ENCODE measurements at places on chromosomes 4 and X.

DNA sequence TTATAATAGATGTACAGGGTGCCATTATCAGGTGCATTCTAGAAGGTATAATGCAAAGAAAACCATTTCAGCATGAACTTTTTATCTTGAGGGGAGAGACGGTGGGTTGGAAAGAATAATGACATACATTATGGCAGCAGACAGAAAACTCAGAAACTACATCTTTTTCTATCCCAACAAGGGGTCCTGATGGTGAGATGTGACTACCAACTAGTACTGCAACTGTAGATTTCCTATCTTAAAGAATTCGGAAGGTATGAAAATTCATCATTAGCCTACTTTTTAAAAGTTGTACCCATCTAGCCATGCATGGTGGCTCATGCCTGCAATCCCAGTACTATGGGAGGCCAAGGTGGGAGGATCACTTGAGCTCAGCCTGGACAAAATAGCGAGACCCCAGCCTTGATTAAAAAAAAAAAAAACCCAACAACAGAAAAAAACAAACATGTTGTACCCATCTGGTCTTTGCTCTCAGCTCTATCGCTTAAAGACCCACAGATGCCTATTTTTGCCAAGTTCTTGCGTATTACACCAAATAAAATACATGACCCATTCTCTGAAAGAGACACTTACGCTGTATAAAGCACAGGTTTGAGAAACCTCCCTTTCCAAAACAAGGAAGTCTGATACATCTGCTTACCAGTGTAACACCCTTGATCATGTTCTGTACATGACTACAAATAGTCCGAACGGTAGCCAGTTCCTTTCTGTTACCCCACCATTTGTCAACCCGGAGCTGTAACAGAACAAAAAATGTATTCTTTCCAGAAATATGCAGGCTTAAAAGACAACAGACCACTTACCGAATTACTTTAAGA is 1.6 kb downstream of the RPL9 start:
- no peak for DNase-seq

- DNase-seq: no peak
Measured at GRCh38 chr4:73705056-73705432, 35.3 kb upstream of the CXCL8 start.

DNA sequence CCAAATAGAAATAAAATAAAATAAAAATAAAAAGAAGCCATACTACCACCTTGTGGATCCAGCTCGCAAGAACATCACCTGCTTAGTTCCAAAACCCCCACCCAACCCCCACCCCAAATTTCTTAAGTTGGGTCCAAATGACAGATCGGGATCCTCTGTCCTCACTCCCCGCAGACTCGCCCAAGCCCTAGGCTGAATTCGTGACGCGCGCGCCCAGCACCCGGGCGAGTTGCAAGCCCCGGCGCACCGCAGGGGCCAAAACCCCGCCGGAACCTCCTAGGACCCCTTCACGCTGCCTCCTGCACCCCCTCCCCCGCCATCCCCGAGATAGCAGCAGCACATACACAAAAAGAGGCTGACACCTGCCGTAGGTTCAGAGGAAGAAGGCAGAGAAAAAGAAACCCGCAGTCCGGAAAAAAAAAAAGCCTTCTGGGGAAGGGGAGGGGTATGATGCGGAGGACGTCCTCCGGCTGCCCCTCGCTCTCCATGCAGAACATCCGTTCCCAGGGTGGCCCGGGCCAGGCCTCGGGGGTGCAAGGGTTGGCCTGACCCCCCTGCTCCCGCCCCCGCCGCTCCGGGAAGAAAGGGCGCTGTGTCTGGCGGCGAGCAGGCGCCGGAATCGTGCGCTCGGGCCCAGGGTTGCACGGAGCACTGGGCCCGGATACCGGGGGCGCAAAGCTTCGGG is 2.6 kb downstream of the NLGN4X start:
- no peak for DNase-seq

DNA sequence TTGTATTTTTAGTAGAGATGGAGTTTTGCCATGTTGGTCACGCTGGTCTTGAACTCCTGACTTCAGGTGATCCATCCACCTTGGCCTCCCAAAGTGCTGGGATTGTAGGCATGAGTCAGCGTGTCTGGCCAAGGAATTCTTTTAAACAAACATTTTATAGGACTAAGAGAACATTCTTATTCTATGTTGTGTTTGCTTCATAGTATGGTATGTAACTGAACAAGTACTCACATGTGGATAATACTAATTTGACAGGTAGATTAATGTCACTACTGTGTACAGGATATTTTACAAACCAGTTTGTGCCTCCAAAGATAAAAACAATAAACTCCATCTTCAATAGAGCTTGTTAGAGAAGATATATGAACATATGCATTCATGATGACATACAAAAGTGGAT is 1353.4 kb downstream of the PCDH7 start:
- DNase-seq: no peak

DNA sequence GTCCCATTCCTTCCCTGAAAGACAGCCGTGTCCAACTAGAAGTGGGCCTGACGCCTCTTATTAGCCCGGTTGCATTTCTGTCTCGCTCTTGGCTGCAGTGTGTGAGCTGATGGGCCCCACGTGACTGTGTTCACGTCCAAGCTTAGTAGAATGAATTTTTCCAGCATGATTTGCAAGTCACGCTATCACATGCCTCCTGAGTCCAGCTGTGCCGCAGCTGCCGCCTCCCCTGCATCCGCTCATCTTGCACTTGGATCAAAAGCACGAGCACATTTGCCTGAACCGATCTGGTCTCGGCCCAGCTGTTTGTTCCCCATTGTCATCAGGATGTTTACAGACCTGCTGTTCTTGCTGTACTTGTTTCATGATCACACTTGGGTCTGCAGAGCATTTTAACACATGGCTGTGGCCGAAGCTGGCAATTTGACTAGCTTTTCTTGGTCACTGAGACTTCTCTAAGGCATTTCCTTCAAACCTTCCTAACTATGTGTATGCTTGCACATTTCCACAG is 126.5 kb downstream of the KIT start:
- no peak for DNase-seq

DNA sequence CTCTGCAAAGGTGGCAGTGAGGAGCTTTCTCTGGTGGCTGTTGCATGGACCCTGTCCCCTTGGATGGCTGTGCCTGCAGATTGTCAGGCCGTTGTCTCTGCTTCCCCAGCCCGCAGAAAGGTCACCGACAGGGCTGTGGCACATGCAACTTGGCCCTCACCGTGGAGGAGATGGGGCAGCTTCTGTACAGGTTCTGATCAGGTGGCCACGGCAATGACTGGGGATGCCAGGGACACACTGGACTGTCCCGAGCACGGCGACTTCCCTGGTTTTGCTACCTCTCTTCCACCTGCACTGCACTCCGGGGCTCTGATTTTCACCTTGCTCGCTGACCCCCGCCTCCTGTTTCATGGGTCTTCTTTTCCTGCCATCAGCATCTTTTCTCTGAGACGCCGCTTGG is 43.5 kb downstream of the DCTD start:
- DNase-seq: no peak

DNA sequence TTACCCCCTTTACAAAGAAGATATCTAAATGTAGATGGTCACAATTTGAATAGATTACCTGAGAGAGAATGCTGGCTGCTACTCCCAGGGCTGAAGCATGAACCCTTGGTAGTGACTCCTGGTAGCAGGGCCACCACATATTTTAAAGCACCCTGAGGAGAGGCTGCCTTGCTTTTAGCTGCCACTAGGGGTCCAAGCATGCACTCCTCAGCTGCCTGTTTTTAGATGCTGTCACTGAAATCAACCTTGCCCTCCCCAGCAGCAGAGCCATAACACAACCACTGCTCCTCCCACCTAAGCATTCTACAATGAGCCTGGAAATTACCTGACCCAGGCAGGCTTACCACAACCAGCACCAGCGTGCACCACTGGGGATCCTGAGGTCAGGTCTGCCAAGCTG is 850.9 kb downstream of the FAM133A start:
- no peak for DNase-seq

DNA sequence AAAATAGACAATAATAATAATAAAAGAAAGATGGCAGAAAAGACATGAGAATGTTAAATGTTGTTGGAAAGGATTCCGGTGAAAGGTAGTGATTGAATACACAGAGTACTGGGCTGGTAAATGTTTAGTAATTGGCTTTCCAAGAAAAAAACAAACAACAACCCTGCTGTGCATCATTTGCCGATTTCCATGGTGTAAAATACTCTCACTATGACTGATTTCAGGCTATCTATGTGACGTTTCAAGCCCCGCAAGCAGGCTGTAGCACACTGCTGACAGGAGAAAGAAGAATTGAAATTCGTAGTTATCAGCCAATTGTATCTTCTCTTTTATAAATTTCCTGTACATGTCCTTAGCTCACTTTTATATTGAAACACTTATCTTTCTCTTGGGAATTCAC is 13.6 kb upstream of the SEPTIN6 start:
- no peak for DNase-seq

DNA sequence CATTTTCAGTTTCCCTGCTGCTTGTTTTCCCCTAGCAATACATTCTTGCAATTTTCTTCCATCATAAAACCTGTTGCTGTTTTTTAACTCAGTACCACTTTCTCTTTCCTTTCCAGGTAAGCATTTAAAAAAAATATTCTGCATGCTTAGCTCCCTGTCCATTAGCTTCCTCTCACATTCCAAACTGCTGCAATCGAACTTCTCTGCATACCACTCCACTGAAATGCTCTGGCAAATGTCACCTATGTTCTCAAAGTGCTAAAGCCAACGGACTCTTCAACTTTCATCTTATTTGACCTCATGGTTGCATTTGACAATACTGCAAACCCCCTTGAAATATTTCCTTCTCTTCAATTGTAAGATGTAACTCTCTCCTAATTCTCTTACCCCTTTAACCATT is 192.7 kb downstream of the ANAPC10 start:
- DNase-seq: no peak

DNA sequence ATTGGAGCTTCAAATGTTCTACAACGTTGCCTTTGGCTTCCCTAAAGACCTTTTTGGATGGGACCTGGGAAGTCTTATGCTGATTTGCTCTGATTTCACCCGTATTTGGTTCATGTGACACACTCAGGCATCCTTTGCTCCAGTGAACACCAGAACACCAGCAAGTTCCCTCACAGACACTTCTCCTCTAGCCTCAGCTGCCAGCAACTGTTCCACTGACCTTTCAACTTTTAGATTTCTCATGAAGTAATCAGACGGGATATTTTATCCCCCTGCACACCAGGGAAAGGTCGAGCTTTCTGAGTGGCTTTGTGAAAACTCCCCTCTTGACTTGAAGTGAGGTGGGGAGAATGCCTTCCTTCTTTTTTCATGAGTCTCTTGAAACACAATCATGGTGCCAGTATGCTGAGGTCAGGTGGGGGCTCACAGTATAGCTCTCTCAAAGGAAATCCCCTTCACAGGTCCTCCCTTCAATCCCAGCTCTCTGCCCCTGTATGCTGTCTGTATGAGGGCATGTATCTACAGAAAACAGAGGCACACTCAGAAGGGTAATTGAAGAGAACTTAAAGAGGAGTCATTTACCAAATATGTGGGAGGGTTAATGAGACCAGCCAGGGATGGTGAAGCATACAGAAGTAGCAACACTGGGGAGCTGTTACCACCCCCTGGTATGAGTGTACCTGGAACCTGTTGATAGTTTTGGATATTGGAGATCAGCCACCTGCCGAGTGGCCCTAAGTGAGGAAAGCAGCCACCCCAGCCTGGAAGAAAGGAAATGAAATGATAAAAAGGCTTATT is 62.7 kb downstream of the FGFBP1 start:
- no peak for DNase-seq

DNA sequence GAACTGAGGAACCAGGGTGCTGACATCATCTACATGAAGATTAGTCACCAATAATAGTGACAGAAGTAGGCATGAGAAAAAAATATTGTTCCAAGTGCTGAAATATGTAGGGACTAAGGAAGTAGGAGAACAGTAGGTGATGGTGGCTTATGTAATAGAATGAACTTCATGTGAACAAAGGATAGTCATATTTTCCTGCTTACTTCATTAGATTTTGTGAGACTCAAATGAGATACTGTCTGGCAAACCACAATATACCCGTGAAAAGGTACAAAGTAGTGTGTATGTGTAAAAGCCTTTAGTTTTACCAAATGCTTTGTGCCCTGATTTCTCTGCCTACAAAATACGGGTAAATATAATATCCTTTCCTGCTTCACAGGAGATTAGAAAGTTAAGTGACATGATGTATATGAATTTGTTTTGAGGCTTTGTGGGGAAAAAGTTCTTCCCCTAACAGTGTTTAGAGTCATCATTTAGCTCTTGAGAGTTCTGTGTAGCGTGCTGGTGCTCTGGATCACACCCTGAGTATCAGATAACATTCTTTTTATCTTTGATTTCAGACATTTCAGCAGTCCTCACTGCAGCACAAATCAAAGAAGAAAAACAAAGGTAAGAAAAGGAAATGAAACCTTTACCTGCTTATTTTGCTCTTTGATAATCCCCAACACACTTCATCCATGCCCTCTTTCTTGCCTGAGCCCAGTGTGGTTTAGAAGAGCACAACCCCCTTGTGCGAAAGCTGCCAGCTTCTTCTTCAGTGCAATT is 67.9 kb downstream of the KLHL34 start:
- DNase-seq: no peak

DNA sequence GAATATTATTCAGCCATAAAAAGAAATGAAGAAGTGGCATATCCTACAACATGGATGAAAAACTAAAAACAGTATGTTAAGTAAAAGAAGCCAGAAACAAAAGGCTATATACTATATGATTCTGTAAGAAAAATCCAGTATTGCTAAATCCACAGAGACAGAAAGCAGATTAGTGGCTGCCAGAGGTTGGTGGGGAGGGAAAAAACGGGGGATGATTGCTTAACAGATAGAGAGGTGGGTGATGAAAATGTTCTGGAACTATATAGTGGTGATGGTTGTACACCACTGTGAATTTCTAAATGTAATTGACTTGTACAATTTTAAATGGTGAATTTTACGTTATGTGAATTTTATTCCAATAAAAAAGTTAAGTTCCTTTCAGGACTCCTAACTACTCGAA is 157.6 kb upstream of the SH3RF1 start:
- no peak for DNase-seq

Measured in effector memory CD8-positive, alpha-beta T cell (primary cell).